Cerebellar cortex (tissue), 1 donor: ENCODE measurements at places on chromosomes 1 and 21.

GRCh38 chr1:181779343-181779742 lies 282.2 kb downstream of the ZNF648 start:
- no peak for DNase-seq

- DNase-seq, result no peak
Observed at GRCh38 chr1:201536558-201536957, 2.4 kb upstream of the NAV1 start.

GRCh38 chr1:71738910-71739309 lies 543.4 kb downstream of the NEGR1 start:
- no peak for DNase-seq

DNA sequence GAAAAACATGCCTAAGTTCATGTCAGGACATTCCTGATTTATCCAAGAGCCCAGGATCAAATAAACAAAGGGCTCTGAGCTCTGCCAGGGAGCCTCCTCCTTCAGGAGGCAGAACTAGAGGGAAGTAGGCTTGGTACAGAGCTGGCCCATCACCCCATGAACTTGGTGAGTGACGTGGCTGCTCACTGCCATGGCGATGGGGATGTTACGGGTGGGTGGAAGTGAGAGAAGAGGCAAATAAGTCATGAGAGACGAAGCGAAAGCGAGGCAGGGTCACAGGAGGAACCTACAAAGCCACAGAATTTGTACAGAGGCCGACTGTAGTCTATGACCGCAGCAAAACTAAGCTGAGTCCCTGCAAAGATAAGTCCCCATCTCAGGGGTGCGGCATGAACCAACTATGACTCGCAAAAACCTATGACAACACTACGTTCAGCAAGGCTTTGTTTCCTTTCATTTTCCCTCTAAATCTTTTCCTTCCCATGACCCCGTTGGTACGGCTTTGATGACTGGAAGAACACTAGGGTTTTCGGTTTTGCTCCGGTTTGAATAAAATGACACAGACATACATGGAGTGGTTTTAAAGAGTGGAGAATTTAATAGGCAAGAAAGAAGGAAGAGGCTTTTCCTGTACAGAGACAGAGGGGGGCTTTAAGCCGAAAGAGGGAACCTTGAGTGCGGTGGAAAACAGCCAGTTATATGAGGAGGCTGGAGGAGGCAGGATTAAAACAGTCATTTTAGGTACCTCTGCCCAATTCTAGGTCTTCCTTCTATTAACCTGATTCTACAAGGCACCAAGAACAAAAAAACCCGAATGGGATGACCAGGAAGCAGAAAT lies 74.1 kb downstream of the CD46 start:
- DNase-seq, result no peak

- DNase-seq, result no peak
Observed at GRCh38 chr1:200535605-200536004, 84.9 kb downstream of the KIF14 start.

GRCh38 chr1:228866468-228866867 lies 131.2 kb downstream of the RHOU start:
- DNase-seq, result no peak

- no peak for DNase-seq
Observed at GRCh38 chr1:227781314-227781930, 34.1 kb upstream of the PRSS38 start.

DNA sequence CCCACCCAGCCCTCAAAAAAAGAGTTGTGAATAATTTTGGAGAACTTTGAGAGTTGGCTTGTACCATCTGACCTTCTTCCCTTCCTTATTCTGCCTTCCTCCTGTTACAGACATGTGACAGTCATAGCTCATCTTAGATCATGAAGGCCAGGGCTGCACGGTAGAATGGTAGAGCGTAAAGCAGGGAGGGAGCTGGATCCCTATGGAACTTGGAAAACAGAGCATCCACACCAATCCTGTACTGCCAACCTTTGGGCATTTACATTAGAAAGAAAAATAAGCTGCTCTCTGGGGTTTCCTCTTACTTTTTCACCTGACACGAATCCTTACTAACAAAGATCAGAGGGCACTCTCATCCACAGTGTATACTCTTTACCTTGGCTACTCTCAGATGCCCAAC lies 121.5 kb downstream of the GPR52 start:
- no peak for DNase-seq

DNA sequence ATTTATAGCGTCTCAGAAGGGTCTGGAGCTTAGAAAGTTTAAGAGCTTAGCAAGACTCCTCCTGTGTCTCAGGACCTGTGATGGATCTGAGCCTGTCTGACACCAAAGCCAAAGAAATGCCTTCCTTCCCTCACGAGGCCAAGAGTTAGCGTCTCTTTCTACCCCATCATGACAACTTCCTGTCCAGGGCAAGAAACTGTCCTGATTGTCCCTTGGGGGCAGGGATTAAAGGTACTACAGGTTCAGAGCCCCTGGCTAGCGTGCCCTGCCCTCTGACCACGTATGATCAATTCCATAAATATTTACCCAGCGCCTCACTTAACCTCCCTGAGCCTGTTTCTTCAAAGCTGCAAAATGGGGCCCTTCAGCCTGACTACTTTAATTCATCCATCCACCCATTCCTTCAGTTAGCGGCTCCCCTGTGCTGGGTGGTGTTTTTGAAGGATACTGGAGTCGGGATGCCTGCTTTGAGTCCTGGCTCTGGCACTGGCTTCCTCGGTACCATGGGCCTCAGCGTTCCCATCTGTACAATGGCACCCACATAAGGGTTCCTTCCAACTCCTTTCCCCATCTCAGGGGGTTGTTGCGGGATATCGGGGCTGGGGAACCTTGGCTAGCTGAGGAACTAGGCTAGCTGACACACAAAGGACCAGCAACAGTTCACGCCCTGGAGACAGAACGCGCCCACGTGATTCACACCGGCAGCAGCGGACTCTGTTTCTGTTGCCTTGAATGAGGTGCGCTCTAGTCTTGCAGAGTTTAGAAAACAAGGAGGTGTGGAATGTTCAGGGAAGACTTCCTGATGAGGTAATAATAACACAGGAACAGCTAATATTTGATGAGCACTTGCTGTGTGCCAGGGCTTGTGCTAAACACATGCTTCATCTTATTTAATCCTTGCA lies 23.0 kb upstream of the EPHA2 start:
- peak; percentile 49 for DNase-seq

DNA sequence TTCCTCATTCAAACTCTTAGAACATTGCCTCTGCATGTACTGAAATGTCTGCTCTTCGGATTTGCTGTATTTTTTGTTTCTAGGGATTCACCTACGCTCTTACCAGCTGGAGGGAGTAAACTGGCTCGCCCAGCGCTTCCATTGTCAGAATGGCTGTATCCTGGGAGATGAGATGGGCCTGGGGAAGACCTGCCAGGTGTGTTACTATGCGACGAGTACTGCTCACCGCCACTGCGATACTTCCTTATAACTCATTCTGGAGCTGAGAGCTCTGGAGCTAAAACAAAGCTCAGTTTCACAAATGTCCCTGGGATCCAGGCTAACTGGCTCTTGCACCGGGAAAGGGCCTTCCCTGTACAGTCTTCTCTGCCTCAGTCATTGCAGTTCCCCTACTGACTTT lies 10.1 kb downstream of the CHD1L start:
- DNase-seq, result no peak

GRCh38 chr1:192766009-192766625 lies 42.7 kb upstream of the RGS2 start:
- DNase-seq, result no peak

DNA sequence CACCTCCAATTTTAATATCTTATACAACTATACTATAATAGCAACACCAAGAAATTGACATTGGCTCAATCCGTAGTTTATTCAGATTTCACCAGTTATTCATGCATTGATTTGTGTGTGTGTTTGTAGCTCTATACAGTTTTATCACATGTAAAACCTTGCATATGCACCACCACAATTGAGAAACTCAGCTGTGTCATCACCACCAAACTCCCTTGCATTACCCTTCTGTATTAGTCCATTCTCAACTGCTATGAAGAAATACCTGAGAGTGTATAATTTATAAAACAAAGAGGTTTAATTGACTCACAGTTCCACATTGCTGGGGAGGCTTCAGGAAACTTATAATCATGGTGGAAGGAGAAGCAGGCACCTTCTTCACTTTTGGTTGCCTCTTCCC lies 162.1 kb downstream of the PATJ start:
- no peak for DNase-seq

GRCh38 chr1:110356379-110356778 lies 17.2 kb downstream of the RBM15 start:
- no peak for DNase-seq

- no peak for DNase-seq
Observed at GRCh38 chr1:222413991-222414549, 133.8 kb downstream of the HHIPL2 start.
